ENCODE measurements at places on chromosomes 5 and 9.

GRCh38 chr5:154215571-154216325 is 25.2 kb downstream of the GALNT10 start:
- no peak for DNase-seq

DNA sequence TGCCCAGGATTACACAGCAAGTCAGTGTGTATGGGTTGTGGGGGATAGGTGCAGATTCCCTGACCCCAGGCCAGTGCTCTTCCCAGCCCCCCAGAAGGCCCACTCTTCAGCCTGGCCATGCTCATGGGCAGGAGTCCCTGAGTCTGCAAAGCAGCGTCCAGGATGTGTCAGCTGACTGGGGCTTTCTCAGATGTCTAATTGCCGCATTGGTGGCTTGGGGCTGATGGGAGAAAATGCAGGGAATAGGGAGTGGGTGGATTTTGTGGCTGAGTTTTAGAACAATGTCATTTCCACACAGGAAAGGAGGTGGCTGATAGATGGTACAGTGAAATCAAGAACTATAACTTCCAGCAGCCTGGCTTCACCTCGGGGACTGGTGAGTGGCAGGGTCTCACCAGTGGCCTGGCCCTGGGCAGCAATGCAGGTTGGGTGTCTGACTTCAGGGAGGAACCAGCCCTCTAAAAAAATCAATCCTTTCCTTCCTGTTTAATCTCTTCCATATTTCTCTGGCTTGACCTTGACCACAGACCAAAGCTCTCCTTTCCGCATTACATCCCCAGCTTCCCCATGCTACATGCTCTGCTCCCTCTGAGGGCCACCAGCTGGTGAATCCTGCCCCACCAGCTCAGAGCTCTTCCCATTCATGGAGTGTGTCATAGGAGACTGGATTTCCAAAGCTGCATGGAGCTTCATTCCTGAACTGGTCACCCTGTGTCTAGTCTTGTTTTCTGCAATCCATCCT is 14.2 kb downstream of the GLIPR2 start:
- DNase-seq, result no peak

- no peak for DNase-seq
Measured at GRCh38 chr9:124452841-124453585, 2.8 kb downstream of the ADGRD2 start.

DNA sequence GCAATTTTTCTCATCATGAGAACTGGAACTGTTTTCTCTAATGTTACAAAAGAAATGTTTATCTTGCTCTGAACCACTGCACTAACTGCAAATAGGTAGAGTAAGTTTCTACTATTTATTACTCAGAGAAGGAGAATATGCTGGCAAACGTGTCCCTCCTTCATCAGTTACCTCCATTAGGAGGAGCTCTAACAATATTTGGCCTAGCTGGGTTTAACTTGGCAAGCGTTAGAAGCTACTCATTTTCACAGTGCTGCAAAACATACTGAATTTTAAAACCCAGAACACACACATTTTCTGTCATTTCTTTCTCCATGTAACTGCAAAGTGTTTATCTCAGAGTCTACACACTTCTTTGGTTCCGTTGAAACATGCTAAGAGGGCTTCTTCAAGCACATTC is 101.0 kb upstream of the GABRG2 start:
- no peak for DNase-seq

DNA sequence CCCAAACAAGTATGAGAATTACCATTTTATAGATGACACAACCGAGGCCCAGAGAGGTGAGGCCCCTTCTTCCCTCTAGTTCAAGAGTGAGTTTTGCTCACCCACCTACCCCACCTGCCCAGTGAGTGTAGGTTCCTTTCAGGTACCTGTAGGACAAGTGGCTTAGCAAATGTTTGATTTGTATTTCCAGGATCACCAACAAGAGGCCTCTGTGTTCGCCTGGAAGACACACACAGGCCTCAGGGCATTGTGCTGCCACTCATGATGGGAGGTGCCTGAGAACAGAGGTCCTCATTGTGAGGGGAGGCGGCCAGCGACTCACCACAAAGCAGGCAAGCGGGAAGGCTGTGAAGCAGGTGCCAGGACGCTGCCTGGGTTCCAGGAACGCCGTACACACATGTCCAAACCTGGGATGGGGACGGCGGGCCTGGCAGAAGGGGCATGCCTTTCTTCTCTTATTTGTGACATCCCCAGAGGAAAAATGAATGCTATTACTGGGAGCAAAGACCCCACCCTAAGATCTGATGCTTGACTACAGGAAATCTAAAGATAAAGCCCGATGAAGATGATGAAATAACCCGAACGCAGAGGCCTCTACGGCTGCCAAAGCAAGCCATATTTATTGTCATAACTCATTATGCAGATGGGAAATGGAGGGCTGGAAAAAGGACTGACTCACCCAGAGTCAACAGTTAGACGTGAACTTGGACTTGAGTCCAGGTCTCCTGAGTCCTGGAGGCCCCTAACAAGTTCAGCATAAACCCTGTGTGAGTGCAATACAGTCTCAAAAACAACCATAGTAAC is 60.2 kb upstream of the SLC25A51 start:
- DNase-seq, result peak; percentile 99

DNA sequence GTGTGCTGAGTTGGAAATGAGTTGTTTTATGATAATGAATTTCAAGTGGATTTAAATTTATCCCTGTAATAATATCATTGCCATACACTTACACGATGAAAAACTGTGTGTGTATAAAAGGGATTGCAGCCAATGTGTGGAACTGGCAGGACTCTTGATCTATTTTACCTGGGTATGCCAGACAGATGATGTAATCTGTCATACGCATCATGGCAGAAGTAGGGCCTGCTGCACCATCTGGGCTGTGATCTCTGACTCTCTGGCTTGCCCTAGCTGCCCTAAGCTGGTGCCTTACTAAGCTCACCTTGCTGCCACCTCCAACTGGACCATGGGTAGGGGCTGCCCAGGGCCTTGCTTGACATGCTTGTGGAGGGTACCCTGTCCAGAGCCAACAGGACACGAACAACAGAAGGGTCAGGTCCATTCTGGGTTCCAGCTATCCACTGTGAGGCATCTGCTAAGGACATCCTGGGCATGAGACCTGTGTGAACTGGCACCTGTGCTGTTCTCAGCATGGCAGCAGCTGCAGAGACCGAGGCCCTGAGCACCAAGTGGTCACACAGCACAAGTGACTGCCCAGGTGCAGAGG is 184.2 kb downstream of the FSTL4 start:
- no peak for DNase-seq

DNA sequence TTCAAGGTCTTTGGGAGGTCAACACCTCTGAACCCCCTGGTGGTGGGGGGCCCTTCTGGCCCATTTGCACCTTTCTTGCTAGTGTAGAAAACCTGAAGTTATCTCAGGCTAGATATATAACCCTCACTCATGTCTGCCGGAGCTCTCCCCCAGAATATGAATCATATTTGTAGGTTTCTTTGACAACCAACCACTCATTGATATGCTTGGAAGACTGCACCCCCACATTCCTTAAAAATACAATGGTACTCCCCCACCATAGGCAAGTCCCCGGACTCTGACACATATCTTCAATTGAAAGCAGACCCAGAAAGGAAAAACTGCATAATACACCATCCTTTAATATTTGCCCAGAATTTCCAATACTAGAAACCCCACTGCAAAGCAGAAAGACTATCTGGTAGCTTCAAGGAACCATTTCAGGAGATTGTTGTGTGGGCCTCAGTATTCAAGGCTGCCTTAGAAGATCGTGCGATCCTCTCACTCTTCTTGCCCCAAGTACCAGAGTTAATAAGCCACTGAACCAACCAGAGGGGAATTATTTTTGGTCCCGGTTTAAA is 978 bp upstream of the UBE2B start:
- DNase-seq, result no peak

- peak; percentile 48 for DNase-seq
Measured at GRCh38 chr5:104347119-104347708, 784.6 kb upstream of the NUDT12 start.

- DNase-seq, result peak; percentile 88
Measured at GRCh38 chr5:21680196-21680595, 1172.9 kb downstream of the CDH12 start.

- no peak for DNase-seq
Measured at GRCh38 chr9:76526026-76526425, 67.0 kb downstream of the GCNT1 start.

All from astrocyte of the spinal cord (primary cell).